Right ventricle myocardium superior (tissue), 1 donor: ENCODE measurements at places on chromosomes 2 and 18. TPM values are rescaled to one million over a fixed set of nuclear protein-coding genes. Genes with fewer than 3 reads are reported as not detected.

RETREG2 gene
- 36.8 TPM for total RNA-seq

DSG4 gene
- not detected for total RNA-seq

DLGAP1 gene
- 0.08 TPM for total RNA-seq

ORC4 gene
- total RNA-seq = 49.8 TPM

DHRS9 gene
- total RNA-seq = 1.3 TPM

CRYGB gene
- not detected for total RNA-seq

SGPP2 gene
- 15.3 TPM for total RNA-seq

DNA sequence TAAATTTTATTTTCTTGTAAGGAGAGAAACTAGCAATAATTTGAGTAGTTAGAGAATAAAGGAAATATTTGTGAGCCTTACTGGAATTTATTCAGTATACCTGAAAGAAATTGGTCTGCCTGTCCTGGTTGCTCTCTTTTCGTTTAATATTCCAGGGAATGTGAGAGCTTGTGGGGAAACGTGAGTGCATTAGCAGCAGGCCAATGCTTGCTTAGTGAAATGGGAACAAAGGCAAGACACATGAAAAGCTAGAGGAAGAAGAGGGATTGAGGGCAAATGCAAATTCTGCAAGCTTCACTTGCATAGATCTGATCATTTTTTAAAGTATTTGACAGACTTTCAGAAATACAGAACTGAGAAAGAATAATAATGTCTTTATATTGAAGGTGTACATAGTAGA lies 111.0 kb downstream of the ERBB4 start:
- DNase-seq = no peak

DNA sequence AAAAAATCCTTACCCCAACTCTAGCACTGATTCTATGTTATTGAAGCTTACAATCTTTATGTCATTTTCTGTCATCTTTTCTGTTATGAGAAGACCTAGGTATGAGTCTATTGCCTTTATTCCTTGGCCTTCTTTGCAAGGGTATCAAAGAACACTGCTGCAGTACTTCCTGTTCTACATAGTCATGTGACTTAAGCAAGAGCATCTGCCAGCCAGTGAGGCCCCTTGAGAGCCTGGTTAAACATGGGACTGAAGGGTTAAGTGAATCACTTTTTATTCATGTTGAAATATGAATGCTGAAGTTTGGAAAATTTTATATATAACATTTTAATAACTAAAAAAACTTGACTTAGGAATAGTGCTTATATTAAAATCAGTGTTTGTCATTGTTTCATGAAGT lies 844 bp upstream of the CPS1 start:
- no peak for DNase-seq

DNA sequence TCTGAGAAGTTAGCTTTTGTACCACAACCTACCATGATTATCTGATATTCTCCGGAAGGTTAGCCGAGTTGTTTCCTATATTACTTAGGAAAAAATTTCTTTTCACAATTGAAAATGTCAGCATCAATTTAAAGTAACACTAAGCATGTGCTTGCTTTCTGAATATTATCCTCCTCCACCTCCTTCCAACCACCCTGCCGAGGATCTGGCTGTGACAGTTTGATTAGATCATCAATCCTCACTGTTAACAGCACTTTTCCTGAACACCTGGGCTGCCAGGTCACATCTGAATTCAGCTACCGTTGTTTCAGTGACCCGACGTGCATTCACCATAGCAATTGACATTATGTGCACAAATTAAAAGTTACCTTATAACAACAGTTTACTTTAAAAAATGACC lies 207.0 kb downstream of the ZNF407 start:
- DNase-seq = no peak

DNA sequence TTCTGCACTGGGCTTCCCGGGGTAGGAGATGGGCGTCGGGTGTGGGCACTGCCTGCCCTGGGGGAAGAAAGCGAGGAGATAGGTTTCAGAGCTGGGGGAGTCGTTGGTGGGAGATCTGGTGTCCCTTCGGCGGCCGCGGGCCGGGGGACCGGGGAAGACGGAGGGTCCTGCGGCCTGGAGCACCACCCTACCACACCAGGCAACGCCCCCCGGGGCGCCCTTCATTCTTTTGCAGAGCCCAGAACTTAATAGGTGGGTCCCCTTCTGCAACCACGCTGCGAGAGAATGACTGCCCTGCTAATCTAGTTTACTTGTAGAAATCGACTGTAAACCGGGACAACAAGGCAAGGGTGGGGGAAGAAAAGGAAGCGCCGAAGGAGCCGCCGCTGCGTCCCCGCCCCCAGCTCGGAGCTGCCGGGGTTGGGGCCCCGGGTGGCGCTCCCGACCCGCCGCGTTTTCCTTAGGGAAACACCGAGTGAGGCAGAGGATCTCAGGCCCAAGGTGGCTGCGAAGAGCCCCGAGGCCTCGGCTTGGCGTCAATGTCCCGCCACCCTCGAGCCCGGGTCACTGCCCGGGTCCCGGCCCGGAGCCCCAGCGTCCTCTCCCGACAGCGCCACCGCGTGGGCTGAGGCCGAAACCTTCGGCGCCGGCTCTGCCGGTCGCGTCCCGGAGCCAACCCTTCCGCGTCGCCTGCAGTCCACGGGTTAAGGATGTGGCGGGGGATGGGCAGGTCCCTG lies 5.4 kb upstream of the SATB2 start:
- peak; percentile 82 for DNase-seq

- peak; percentile 52 for DNase-seq
Measured at GRCh38 chr2:98749066-98749450, 18.1 kb upstream of the MGAT4A start.

DNA sequence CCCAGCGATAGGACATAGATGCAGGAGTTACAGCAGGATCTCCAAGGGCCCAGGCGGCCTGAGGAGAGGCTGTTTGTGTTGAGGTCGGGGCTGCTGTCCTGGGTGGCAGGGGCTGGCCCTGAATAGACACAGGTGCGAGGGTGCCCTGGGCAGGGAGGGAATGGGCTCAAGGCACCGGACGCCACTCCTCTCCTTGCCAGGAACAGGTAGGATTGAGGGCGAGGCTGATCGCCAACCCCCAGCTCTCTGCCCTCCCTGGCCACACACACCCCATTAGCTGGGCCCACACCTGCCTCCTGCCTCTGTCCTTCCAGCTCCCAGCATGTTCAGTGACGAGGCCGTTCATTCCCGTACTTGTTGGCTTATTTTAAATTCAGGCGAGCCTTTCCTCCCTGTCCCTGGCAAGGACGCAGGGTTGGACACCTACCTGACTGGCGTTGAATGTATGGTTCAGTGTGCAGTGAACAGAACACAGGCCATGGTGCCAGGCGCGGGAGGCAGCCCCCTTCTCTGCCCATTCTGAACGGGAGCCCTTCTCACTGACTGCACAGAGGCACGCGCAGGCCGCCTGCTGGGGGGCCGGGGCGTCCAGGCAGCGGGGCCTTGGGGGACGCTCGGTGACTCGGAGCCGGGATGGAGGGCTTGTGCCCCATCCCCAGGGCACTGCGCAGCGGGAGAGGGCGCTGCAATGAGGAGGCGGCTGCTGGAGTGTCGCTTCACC lies 41.3 kb upstream of the SNED1 start:
- peak; percentile 38 for DNase-seq

DNA sequence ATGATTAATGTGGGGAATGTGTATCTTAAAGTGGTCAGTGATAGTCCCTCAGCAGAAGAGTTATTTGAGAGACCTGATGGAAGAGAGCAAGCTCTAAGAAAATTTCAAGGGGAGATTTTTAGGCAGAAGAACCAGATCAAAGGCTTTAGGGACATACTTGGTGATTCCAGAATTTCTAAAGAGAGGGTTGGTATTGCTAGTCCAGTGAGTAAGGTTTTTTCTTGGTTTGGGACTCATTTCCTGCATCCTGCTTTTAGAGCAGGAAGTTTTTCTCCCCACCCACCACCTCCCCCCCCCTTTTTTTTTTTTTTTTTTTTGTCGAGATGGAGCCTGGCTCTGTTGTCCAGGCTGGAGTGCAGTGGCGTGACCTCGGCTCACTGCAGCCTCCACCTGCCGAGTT lies 42.7 kb upstream of the DYSF start:
- no peak for DNase-seq

DNA sequence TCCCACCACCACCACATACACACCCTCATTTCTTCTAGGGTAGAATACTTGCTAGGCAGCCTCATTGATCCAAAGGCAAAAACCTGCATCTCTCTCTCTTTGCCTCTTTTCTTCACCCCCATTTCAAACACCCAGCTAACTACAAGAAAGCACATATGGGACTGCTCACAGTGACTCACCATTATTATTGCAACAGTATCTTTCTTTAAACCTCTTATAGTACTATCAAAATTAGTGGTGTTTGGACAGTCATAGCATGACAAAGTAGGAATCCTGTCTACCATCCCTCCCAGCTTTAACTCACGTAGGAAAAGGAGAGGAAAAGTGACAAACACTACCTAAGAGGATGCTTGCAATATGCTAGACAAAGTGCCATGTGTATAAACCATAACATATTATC lies 422.5 kb upstream of the CRIM1 start:
- no peak for DNase-seq

- DNase-seq = no peak
Measured at GRCh38 chr2:1309507-1309906, 103.8 kb upstream of the TPO start.

GRCh38 chr2:172096626-172097547 lies 5.8 kb downstream of the DLX2 start:
- DNase-seq = no peak

DNA sequence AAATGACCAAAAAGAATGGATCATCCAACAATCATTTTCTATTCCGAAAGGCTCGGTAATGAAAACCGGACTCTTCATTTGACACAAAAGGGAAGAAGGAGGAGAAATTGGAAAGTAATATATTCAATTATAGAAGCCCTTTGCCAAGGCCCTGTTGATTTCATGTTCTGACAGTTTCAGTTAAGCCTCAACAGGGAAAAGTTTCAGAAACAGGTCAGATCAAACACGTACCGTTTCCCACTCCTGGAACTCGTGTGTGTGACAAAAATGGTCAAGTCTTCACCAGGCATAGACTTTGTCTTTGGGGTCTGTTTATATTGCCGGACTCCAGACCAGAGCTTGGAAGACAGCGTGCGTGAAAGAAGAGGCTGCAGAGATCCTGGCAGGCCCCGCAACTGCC lies 101.3 kb upstream of the BCL2L11 start:
- DNase-seq = no peak

GRCh38 chr2:9207641-9208311 lies 1.2 kb downstream of the ASAP2 start:
- DNase-seq = no peak

DNA sequence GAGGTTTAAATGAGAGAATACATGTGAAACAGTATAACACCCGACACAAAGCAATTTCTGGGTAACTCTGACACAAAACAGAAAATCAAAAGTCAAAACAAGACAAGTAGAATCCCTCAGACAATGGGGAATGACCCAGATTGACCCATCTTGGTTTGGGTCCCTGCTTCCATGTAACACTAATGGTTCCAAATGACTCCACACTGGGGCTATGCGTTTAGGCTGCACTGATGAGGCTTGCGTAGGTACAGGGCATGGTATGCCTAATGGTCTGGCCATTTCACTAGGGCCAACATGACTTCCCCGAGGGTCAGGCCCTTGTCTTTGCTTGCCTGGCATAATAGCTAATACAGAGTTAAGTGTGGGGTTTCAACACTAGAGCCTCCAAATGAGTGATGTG lies 27.2 kb upstream of the NFE2L2 start:
- DNase-seq = no peak

DNA sequence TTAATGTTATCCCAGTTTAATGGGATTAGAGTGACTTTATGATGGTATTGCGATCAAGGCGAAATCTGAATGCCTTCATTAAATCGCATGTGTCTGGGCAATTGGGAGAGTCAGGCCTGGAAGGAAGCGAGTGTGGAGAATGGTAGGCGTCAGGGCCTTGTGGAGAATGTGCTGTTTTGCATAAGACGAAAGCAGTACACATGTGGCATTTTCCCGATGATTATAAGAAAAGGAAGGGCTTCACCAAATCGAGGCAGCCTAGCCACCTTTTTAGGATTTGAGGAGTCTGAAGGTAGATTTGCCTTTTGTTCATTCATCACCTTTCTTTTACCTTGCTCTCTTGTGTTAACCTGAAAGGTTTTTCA lies 1.0 kb downstream of the ZNF532 start:
- no peak for DNase-seq

GRCh38 chr18:49988733-49989132 lies 175.4 kb upstream of the ACAA2 start:
- no peak for DNase-seq

GRCh38 chr2:49404108-49404507 lies 249.8 kb upstream of the FSHR start:
- no peak for DNase-seq

DNA sequence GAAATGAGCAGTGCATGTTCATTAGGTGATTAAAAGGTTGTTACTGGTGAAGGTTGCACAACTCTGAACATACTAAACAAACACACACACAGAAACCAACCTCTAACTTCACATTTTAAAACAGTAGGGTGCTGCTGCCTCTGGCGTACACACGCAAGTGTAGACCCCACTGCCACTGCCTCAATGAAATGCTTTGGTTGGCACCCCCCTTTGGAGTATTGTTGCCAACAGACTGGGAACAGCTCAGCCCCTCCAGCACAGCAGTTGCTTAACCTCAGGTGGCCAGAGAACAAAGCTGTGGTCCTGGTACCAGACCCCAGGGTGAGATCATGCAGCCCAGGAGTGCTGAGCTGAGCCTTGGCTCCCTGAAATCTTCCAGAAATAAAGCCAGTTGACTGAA lies 138.6 kb downstream of the TMEM18 start:
- DNase-seq = no peak

- no peak for DNase-seq
Measured at GRCh38 chr2:220151341-220151740, 523.9 kb downstream of the SLC4A3 start.

- DNase-seq = no peak
Measured at GRCh38 chr18:73691118-73691517, 456.5 kb downstream of the FBXO15 start.

- no peak for DNase-seq
Measured at GRCh38 chr18:32095192-32095899, 3.7 kb downstream of the RNF138 start.

DNA sequence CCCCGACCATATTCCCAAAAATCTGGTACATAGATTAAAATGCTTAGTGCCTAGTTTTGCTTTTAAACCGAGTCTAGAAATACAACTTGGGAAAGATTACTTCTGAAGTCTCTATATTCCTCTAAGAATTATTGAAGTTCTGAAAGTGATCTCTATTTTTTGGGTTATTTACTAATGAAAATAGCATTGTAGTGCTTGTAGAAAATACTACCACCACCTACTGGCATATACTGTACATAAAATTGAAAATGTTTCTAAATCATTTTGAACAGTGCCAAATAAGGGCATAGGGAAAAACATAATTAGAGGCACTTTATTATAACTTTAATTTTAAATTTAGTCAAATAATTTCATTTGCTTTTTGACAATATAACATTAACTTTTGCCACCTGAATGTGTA lies 1399.6 kb upstream of the ZEB2 start:
- DNase-seq = no peak

GRCh38 chr2:201084863-201085262 lies 13.1 kb downstream of the NDUFB3 start:
- no peak for DNase-seq

GRCh38 chr2:190804182-190804795 lies 76.3 kb upstream of the GLS start:
- DNase-seq = no peak
